ENCODE measurements at places on chromosomes 11 and 22. TPM values are rescaled to one million over a fixed set of nuclear protein-coding genes. Genes with fewer than 3 reads are reported as not detected.

The OR2D2 gene
- polyA plus RNA-seq, result 0.09 TPM

The SREBF2 gene
- 39.1 TPM for polyA plus RNA-seq

The APOL1 gene
- 3.8 TPM for polyA plus RNA-seq

The RAG1 gene
- 0.33 TPM for polyA plus RNA-seq

The YPEL4 gene
- 1.1 TPM for polyA plus RNA-seq

- no peak for DNase-seq
Observed at GRCh38 chr11:95324826-95325225, 93.8 kb upstream of the SESN3 start.

DNA sequence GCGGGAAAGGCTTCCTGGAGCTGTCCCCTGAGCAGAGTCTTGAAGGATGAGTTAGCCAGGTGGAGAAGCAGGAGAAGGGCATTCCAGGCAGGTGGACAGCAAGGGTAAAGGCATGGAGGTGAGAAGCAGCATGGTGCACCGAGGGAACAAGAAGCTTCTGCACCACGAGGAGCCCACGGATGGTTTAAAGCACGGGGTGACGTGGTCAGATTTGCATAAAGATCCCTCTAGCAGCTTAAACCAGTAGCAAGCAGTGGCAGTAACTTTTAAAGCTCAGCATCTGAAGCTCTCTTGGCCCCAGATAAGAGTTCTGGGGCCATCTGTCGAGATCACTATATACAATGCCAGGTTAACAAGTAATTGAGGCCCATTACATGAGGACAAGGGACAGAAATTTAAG lies 36.8 kb downstream of the SERPINH1 start:
- DNase-seq, result no peak

DNA sequence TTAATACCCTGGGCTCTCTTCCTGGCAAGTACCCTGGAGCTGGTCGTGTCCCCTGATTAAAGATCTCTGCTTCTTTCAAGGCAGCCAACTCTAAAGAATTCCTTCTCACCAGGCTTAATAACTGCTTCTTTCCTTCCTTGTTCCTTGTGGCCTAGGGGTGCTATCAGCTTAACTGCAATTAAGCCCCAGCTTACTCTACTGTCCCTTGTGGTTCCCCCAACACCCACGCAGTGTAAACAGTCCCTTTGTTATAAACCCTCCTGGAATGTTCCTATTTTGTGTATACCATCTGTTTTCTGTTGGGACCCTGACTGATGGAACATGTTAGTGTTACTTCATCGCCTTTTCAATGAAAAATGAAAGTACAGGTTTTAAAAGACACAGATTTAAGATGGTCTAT lies 126.4 kb upstream of the KIRREL3 start:
- DNase-seq, result no peak

DNA sequence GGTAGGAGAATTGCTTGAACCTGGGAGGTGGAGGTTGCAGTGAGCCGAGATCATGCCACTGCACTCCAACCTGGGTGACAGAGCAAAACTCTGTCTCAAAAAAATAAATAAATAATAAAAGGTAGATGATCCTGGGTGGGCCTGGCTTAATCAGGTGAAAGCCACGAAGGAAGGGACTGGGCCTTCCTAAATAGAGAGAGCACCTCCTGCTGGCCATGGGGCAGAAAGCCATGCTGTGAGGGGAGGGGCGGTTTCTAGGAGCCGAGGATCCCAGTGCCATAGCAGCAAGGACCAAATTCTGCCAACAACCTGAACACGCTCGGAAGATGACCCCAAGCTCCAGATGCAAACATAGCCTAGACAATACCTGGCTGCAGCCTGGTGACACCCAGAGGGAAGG lies 24.5 kb upstream of the DGKZ start:
- DNase-seq, result no peak

GRCh38 chr11:133732109-133732674 lies 113.1 kb downstream of the SPATA19 start:
- no peak for DNase-seq

- DNase-seq, result no peak
Observed at GRCh38 chr11:48094643-48095339, 114.4 kb downstream of the PTPRJ start.

DNA sequence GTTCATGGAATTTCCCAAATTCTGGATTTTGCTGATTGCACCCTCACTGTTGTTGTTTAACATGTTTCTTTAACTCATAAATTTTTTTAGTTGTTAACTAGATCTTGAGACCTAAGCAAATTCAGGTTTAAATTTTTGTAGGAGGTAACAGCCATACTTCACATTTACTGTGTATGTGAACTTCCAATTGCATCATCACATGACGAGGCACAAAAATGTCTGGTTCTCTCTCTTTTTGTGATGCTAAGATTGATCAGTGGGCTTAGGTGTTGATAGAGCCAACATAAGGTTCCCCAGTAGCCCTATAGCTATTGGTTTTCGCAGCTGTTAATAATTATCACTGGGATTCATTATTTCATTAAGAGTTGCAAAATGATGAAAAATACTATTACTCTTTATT lies 277.5 kb downstream of the TMEM135 start:
- DNase-seq, result no peak

GRCh38 chr11:89633135-89633705 lies 76.9 kb upstream of the TRIM77 start:
- no peak for DNase-seq

GRCh38 chr22:27075028-27075678 lies 417.8 kb downstream of the MIAT start:
- DNase-seq, result no peak

GRCh38 chr11:88384004-88384668 lies 46.6 kb upstream of the CTSC start:
- DNase-seq, result no peak

GRCh38 chr11:64436000-64436399 lies 77.0 kb downstream of the RPS6KA4 start:
- no peak for DNase-seq
